ENCODE measurements at places on chromosomes 16 and 17. TPM values are rescaled to one million over a fixed set of nuclear protein-coding genes. Genes with fewer than 3 reads are reported as not detected.
A peak's percentile ranks its signal among the peaks of the same experiment; 100 is the strongest.

- peak; percentile 54 for DNase-seq
Observed at GRCh38 chr16:30985401-30986128, 558 bp downstream of the HSD3B7 start.

DNA sequence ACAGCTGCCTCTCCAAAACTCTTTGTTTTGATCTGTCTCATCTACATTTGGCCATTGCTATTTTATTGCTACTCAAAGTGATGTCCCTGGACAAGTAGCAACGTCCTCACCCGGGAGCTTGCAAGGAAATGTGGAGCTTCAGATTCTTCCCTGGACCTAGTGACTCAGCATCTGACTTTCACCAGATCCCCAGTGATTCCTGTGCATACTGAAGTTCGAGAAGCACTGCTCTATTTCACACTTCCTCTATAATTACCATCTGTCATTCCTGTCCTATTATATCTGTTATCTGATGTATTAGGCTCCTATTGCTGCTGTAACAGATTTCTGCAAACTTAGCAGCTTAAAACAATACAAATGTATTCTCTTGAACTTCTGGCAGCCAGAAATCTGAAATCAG lies 28.5 kb upstream of the VAT1L start:
- DNase-seq = no peak

DNA sequence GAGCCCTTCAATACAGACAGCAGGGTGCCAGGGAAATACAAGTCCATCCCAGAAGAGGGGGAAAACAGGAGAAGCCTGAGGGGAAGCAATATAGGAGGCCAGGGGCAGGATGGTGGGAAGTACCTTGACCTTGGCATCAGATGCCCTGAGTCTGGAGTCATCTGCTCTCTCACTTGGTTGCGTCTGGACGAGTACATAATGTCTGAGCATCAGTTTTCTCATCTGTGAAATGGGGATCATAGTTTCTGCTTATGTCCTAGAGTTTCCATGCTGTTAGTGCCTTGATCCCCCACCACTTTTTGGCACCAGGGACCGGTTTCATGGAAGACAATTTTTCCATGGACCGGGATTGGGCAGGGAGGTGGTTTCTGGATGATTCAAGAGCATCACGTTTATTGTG lies 2.3 kb downstream of the STAT5A start:
- no peak for DNase-seq

GRCh38 chr16:80045861-80046260 lies 445.3 kb upstream of the MAF start:
- no peak for DNase-seq

DNA sequence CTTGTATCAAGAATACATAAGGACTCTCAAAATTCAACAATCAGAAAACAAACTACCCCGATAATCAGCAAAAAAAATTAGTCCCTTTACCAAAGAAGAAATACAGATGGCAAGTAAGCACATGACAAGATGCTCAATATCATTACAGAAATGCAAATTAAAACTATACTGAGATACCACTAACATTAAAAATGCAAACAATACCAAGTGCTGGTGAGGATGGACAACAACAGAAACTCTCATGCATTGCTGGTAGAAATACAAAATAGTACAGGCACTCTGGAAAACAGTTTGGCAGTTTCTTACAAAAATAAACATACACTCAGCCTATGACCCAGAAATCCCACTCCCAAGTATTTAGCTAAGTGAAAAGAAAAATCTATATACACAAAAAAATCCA lies 7.5 kb downstream of the CEP112 start:
- DNase-seq = no peak

DNA sequence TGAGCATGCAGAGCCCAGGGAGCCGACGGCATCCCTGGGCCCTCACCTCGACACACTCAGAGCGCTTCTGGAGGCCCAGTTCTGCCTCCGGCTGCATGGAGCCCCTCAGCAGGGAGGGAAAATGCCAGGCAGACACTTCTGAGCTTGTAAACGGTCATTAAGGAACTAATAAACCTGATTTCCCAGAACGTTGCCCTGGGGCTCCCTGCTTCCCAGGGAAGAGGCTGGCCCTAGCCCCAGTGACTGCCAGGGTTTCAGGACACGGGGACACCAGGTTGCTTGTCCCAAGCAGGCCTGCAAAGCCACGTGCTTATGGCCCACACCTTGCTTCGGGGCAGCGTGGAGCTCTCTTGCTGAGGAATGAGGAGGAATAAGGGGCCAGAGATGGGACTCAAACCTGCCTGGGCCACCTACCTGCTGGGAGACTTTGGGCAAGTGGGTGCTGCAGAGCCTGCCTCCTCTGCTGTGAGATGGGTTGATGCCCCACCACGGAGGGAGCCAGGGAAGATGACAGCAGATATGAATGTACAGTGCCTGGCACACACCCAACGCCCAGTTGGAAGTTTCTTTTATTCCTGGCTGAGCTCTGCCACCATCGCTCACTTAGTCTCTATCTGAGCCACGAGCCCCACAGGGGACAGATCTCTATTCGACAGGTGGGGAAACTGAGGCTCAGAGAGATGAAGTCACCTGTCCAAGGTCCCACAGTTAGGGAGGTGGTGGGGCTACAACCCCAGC lies 5.4 kb downstream of the RHBDF2 start:
- DNase-seq = no peak

- DNase-seq = no peak
Observed at GRCh38 chr17:1142561-1142971, 37.2 kb downstream of the ABR start.

- DNase-seq = no peak
Observed at GRCh38 chr16:35754391-35755369, 2295.3 kb downstream of the TP53TG3F start.

DNA sequence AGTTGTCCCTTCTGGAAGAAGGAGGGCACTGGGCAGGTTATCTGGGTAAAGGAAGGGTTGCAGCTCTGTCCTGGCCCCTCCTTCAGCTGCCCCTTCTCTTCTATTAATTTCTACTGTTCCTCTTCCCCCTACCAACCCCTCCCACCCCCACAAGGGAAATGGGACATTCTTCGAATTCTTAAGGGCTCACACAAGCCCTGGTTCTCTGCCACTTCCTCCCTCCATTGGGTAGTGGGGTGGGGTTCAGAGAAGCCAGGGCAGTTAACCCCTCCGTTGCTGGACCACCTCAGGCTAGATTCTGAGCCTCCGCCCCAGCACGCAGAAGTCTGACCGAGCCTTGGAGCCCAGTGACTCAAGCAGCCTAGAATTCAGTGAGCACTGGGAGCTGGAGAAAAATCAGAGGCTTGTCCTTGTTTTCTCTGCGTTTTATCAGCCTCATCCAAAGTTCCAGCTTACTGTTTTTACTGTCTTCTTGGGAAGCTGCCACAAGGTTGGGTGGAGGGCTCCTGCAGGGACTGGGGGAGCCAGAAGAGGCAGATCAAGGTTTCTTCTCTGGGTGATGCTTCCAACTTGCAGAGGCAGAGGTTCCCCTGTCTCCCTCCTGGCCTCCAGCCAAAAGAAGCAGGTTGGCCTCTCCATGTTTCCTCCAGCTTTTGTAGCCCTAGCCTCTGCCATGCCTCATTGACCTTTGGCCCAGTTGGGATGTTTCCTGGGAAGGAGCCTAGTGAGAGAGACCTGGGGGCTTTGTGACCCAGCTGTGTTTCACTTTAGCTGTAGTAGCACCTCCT lies 10.2 kb downstream of the LASP1 start:
- DNase-seq = peak; percentile 90

DNA sequence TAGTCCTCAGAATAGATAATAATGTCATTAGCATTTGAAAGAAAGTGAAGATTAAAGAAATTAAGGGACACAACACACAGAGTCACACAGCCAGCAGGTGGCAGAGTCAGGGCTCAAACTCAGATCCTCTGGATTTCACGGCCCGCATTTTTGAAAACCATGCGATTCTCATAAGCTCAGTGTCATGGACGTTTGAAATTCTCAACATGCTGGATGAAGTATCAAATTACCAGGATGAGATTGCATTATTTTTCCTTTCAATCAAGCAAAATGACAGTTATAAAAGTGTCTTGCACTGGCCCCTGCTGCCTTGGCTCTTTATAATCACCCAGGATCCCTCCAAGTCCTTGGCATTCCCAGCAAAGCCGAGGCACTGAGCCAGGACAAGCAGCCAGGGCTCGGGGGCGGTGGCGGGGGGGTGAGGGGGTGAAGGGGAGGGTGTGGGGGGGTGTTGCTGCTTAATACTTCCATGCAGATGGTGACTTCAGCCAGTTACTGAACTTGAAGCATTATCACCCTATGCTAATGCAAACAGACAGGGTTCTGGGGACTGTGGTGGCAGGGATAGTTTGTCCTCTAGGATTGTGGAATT lies 6.6 kb upstream of the BMERB1 start:
- peak; percentile 68 for DNase-seq

GRCh38 chr17:37239690-37240334 lies 136.0 kb upstream of the C17orf78 start:
- DNase-seq = peak; percentile 38

Gene NPIPB12
- total RNA-seq = 36.6 TPM

- no peak for DNase-seq
Observed at GRCh38 chr16:78925083-78925767, 675.3 kb downstream of the MAF start.

Gene PDIA2
- not detected for total RNA-seq

DNA sequence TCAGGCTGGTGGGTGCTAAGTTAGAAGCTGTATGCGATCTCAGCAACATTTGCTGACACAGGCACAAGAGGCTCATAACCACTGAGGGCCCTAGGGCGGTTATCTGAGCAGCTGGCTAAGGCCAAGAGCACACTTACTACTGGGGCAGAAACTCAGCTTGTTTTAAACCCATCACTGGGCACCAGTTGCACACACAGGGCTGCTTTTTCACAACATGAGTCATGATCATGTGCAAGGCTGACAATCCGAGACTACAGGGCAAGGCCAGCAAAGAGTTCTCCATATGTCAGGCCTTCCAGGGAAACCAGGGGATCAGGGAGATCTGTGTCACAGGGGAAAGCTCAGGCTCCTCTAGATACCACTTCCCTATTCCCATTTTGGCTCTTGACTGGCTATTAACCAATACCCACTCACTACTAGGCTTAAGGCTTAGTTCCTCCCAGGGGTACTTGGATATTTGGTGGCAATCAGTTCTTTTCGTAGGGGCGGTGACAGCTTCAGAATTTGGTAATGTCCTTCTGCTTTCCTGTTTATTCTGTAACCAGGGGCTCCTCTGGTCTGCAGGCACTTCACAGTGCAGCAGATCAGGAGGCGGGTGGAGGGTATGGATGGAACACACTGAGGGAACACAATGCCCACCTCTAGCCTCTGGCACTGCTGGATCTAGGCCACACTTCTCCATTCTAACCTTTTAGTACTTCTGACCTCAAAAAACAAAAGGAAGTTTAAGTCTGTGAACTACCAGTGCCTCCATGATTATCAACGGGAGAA lies 44.9 kb upstream of the ERN1 start:
- DNase-seq = no peak

Gene KCNJ18
- 0.12 TPM for total RNA-seq

Gene HOXB6
- 9.5 TPM for total RNA-seq

Gene TNFSF12
- 24.2 TPM for total RNA-seq

- DNase-seq = no peak
Observed at GRCh38 chr17:9150446-9151090, 129.3 kb downstream of the NTN1 start.

GRCh38 chr17:65441053-65441605 lies 120.3 kb downstream of the AXIN2 start:
- DNase-seq = peak; percentile 25

DNA sequence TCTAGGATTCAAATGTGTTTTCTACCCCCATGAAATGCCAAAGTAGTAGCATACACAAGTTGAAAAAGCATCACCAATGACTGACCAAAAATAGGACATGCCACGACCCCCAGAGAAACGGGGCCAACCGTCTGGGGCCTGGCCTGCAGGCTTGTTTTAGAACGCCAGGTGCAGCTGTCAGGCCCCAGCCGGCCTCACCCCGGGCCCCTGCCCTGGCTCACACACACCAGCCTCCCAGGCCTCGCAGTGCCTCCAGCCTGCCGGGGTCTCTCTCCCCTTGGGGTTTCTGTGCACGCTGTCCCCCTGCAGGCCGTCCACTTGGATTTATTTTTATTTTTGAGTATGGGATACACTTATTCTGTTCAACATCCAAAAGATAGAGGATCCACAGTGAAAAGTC lies 7.9 kb downstream of the KATNB1 start:
- DNase-seq = no peak

Gene RNF222
- total RNA-seq = not detected

GRCh38 chr16:79303959-79304387 lies 296.6 kb downstream of the MAF start:
- DNase-seq = no peak
